Activated B cell treated with CpG ODN at 0.5 μM for 24 hours (primary cell): ENCODE measurements at places on chromosomes 7 and 10.

GRCh38 chr7:91083855-91084644, 180.2 kb upstream of the FZD1 start:
- H3K27ac ChIP-seq = peak overlapping the region; percentile 30
- H3K4me1 ChIP-seq = peaks cover 16% of the 10 kb centered on the region
- peaks cover 27% of the 10 kb centered on the region for H3K36me3 ChIP-seq

DNA sequence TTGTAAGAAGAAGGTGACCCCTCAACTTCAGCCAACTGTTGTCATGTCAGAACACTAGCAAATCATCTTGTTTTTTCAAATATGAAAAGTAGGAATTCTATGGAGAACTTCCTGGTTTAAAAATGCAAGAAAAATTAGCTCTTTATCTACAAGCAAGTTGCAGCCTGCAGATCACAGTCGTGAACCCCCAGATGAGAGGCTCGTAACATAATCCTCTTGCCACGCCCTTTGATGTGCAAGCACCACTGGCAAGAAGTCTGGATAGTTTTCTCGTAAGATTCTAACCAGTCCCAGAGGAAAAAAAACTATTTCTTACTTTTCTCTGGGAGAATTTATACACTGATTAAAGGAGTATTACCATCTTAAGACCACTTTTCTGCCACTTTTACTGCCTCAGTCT, 132.3 kb downstream of the DPY19L1 start:
- no peaks in the 10 kb centered on the region for H3K36me3 ChIP-seq
- no peak overlapping the region for H3K4me3 ChIP-seq
- no peak overlapping the region for H3K27ac ChIP-seq
- peaks cover 11% of the 10 kb centered on the region for H3K27me3 ChIP-seq

DNA sequence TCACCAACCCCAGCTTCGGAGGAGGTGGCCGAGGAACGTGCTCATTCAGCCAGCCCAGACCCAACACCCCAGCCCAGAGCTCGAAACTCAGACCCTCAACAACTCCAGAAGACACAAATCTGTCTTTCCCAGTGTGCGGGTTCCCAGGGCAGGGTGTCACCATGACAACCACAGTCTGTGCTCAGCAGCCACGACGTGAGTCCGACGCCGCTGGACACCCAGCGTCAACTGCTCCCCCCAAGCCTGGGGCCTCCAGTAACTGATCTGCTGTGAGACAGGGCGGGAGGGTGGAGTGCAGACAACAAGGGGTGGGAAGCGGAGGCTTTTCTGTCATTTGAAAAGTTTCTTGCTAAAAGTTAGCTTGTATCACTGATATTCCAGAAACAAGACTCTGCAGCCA, 167.2 kb downstream of the MAD1L1 start:
- peaks cover 44% of the 10 kb centered on the region for H3K4me1 ChIP-seq
- DNase-seq = no peak
- no peak overlapping the region for H3K4me3 ChIP-seq
- no peaks in the 10 kb centered on the region for H3K27me3 ChIP-seq
- H3K27ac ChIP-seq = no peak overlapping the region

DNA sequence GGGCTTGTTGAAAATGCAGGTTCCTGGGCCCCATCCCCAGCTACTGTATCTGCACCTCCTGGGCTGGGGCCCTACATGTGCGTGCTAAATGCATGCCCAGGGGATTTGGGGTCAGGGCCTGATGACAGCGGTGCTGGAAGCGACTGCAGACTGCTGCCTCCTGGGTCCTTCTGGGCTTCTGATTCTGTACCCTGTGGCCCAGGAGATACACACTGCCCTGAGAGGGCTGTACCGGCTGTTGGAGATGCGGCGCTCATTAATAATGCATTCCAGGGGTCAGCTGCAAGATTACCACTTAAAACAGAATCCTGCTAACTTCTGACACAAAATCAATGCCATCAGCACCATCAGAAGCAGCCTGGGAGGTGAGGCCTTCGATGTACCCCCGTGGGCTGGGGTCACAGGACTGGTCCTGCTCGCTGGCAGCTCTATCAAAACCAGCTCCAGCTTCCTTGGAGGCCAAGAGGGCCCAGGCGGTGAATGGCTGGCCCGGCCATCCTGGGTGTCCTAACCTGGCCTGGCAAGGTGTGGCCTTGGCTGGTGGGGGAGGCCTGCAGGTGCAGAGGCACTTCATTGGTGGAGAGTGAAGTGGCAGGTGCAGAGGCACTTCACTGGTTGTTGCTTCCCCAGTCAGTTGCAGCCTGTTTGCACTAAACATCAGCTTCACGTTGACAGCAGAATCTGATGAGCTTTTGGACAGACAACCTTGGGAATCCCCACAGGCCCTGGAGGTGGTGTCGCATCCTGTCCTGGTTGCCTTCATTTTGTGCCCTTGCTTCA, 79.2 kb downstream of the GLRX3 start:
- H3K27ac ChIP-seq = no peak overlapping the region
- no peaks in the 10 kb centered on the region for H3K36me3 ChIP-seq
- DNase-seq = no peak
- no peaks in the 10 kb centered on the region for H3K27me3 ChIP-seq

DNA sequence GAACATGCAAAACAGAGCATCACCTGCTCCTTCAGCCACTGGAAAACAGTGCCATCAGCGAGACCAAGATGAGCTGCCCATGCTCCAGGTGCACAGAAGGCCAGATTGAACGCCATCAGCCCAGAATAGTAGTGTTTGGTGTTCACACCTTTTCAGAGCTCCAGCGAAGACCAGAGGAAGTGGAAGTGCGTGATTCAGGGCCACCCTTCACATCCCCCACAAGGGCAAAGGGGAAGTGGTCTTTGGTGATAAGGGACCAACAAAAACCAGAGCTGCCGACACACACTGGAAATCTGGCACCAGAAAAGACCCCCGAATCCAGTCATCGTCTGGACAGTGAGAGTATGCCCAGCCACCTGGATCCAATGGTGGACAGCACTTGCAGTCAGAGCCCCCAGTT, 29.5 kb upstream of the TMEM72 start:
- no peak overlapping the region for H3K27ac ChIP-seq

DNA sequence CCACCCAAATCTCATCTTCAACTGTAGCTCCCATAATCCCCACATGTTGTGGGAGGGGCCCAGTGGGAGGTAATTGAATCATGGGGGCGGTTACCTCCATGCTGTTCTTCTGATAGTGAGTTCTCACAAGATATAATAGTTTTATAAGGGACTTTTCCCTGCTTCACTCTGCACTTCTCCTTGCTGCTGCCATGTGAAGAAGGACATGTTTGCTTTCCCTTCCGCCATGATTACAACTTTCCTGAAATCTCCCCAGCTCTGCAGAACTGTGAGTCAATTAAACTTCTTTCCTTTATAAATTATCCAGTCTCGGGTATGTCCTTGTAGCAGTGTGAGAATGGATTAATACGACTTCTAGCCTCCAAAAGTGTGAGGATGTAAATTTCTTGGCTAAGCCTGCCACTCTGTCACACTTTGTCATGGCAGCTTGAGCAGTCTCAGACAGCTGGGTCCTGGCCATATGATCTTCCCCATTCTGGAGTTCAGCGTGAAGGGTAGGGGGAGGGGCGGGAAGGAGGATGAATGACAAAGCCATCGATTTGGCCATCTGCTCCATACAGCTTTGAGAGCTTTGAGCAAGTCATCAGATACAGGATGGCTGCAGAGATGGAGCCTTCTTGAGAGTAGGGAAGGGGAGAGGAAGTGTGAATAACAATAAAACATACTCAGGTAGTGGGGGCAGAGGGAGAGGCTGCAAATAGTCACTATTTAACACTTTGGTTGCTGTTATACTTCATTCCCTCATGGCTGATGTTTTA, 19.1 kb upstream of the INPP5F start:
- no peaks in the 10 kb centered on the region for H3K27me3 ChIP-seq
- peak overlapping the region; percentile 97 for H3K27ac ChIP-seq
- H3K4me3 ChIP-seq = peak overlapping the region; percentile 7
- peaks cover 33% of the 10 kb centered on the region for H3K36me3 ChIP-seq

GRCh38 chr7:69502358-69502757, 95.9 kb upstream of the AUTS2 start:
- no peak overlapping the region for H3K4me3 ChIP-seq
- peaks cover 2% of the 10 kb centered on the region for H3K27me3 ChIP-seq
- H3K4me1 ChIP-seq = no peaks in the 10 kb centered on the region
- DNase-seq = no peak

GRCh38 chr10:73577788-73578187, 13.4 kb downstream of the USP54 start:
- no peaks in the 10 kb centered on the region for H3K4me1 ChIP-seq
- no peaks in the 10 kb centered on the region for H3K27me3 ChIP-seq
- no peak overlapping the region for H3K4me3 ChIP-seq
- no peak overlapping the region for H3K27ac ChIP-seq
- no peak for DNase-seq

DNA sequence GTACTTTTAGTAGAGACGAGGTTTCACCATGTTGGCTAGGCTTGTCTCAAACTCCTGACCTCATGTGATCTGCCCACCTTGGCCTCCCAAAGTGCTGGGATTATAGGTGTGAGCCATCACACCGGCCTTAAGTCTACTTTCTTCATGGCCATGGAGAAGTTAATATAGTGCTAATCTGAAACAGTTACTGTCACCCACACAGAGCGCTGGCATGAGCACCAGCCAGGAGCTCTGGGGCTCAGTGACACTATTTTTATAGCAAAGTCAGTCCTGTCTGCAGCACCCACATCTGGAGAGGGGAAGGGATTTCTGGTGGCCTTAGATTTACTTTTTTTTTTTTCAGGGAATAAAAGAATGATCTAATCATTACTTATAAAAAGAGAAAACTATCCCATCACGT, 21.3 kb downstream of the DNAJC12 start:
- no peak overlapping the region for H3K4me3 ChIP-seq
- H3K36me3 ChIP-seq = no peaks in the 10 kb centered on the region
- no peaks in the 10 kb centered on the region for H3K4me1 ChIP-seq
- H3K27ac ChIP-seq = no peak overlapping the region
- DNase-seq = no peak

GRCh38 chr10:71076473-71077142, 135.8 kb upstream of the UNC5B start:
- no peaks in the 10 kb centered on the region for H3K27me3 ChIP-seq
- H3K4me3 ChIP-seq = no peak overlapping the region
- no peaks in the 10 kb centered on the region for H3K36me3 ChIP-seq

DNA sequence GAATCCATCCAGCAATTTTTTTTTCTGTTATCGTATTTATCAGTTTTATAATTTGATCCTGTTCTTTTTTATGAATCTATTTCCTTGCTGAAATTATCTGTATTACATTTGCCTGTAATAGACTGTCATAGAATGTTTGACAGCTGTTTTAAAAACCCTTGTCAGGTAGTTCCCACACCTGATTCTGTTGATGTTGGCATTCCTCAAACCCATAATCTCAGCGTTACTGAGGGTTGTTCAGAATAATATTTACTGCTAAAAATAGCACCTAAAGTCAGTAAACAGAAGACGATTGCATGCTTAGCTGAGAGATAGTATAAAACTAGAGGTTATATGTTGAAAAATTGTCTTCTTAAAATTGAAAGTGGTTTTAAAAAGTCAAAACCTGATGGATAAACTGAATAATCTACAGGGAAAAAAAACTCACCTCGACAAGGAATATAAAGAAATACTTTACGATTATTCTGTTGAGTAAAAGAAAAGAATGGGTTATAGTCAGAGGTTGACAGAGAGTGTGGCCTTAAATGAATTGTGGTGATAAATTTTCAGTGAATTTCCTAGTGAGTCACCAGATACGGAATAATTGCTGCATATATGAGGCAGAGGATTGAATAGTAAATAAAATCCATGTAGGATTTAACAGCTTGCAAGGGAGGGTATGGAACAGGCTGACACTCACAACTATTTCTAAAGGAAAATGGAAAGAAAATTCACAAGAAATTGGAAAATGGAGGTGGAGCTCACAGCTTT, 824.1 kb upstream of the IGFBP3 start:
- no peak for DNase-seq
- H3K36me3 ChIP-seq = no peaks in the 10 kb centered on the region
- H3K4me1 ChIP-seq = no peaks in the 10 kb centered on the region

- DNase-seq = no peak
- no peak overlapping the region for H3K4me3 ChIP-seq
- H3K4me1 ChIP-seq = no peaks in the 10 kb centered on the region
- no peaks in the 10 kb centered on the region for H3K36me3 ChIP-seq
- H3K27ac ChIP-seq = no peak overlapping the region
These were observed 986.5 kb downstream of the KCNMA1 start for GRCh38 chr10:76651154-76651553.

GRCh38 chr10:47451273-47451997, 32.5 kb downstream of the ANXA8 start:
- no peaks in the 10 kb centered on the region for H3K36me3 ChIP-seq
- H3K4me1 ChIP-seq = peaks cover 8% of the 10 kb centered on the region
- no peak for DNase-seq
- no peak overlapping the region for H3K27ac ChIP-seq
- no peak overlapping the region for H3K4me3 ChIP-seq

DNA sequence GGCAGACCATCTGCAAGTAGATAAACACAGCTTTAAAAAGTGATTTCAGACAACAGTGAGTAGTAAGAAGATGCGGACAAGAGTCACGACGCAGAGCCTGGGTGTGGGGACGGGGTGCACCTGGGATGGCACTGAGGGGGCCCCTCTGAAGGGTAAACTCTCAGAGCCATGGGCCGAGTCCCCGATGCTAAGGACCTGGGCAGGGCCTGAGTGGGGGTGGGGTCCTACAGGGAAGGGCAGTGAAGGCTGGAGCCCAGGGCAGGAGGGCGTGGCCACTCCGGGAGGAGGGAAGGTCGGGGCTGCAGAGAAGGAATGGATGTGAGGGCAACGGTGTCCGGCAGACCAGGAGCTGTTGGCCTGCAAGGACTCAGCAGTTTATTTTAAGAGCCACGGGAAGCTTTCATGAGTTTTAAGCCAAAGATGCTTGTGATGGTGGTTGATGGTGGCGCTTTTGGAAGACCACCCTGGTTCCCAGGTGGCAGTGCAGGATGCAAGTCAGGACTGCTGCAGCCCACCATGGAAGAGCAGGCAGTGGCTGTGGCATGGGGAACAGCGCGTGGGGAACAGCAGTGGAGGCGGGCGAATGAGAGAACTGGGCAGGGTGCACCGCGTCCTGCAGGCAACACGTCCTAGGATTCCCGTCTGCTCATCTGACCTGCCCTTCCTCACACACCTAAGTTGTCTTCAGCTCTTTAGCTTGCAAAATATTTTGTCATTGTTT, 296.8 kb downstream of the DNAJB6 start:
- no peak overlapping the region for H3K4me3 ChIP-seq
- H3K4me1 ChIP-seq = no peaks in the 10 kb centered on the region
- DNase-seq = no peak
- peaks cover 17% of the 10 kb centered on the region for H3K27me3 ChIP-seq

- no peak for DNase-seq
- H3K4me1 ChIP-seq = no peaks in the 10 kb centered on the region
- H3K27me3 ChIP-seq = no peaks in the 10 kb centered on the region
- H3K27ac ChIP-seq = no peak overlapping the region
- H3K36me3 ChIP-seq = no peaks in the 10 kb centered on the region
- H3K4me3 ChIP-seq = no peak overlapping the region
These were observed 479.8 kb upstream of the MKI67 start for GRCh38 chr10:128606055-128606454.
